ENCODE measurements at places on chromosomes 1 and 21. TPM values are rescaled to one million over a fixed set of nuclear protein-coding genes. Genes with fewer than 3 reads are reported as not detected.

The KRTAP13-2 gene
- total RNA-seq, result not detected

The SPRR2E gene
- not detected for total RNA-seq

DNA sequence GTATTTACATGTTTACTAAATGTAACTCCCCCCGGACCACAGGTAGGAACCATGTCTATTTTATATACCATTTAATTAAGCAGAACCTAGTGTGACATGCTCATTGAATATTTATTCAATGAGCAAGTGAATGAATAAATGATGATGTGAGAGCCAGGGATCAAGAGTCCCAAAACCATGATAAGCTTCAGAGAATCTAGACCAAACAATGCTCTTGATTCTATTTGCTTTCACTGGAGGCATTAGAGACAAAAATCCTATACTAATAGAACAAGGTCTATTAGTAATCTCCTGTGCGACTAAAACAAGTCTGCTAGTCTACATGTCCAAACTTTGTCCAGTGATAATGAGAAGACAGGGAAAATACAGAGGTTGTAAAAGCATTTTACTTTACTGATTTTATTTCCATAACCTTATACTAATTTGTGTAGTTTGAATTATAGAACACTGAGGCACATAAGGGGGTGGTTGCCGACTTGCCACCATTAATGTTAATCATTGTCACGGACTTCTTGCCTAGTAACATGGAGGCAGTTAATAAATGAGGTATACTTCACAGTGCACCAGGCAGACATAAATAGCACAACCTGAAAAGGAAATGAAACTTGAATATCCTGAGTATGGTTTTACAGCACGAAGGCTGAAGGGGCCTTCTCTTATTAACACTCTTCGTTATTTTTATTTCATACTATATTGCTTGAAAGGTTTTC is 69.8 kb downstream of the TBX15 start:
- ATAC-seq, result no peak

- ATAC-seq, result no peak
These were observed 2.7 kb downstream of the PLEKHG5 start for GRCh38 chr1:6488602-6489382.

- ATAC-seq, result no peak
These were observed 39.4 kb upstream of the BCL10 start for GRCh38 chr1:85315789-85316188.

GRCh38 chr1:244388961-244389360 is 62.7 kb downstream of the ADSS2 start:
- ATAC-seq, result no peak
